Activated CD8-positive, alpha-beta memory T cell treated with anti-CD3 and anti-CD28 coated beads, Interleukin-2, amount 50 U/mL, for 4 hours (primary cell): ENCODE measurements at places on chromosomes 12 and 14.

GRCh38 chr12:95740751-95741150 is 49.8 kb downstream of the NTN4 start:
- DNase-seq = no peak

DNA sequence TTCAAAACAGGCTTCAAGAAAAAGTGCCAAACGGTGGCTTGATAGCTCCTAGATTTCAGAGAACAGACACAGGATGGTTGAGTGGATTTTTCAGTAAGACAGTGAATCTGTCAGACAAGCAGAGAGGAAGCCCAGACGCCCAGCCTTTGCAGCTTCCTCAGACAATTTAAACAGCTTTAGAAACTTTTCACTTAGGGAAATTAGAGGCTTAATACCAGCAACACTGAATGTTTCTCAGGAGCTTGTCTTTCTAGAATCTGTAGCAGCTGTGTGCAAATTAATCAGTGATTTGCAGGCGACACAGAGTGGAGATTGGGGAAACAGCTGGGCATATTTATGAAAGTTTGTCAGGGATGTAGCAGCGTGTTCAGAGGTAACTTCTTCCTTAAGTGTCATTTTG is 362.1 kb downstream of the GALC start:
- DNase-seq = no peak

GRCh38 chr12:106480251-106480650 is 102.6 kb upstream of the RFX4 start:
- DNase-seq = no peak

- DNase-seq = peak; percentile 30
Observed at GRCh38 chr14:67526676-67527459, 6.2 kb upstream of the PLEKHH1 start.

DNA sequence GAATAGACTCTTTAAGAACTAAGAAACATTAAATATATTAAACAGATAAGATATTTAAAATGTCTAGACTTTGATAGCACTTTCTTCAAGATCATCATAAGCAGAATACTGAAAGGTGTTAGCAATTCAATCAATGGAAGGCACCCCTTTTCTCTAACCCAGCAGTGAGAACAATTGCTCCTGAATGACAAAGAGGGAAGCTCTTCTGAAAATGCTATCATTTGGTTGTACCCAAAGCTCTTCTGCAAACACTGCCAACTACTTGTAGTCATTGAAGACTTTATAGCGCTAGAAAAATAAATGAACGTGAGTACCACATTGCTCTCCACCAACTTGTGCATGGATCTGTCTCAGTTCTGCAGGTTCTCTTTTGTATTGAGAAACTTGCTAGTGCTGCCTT is 62.2 kb upstream of the LMO3 start:
- DNase-seq = no peak
